Uterus (tissue), 4 donors: ENCODE measurements at places on chromosomes 2 and 18.

DNA sequence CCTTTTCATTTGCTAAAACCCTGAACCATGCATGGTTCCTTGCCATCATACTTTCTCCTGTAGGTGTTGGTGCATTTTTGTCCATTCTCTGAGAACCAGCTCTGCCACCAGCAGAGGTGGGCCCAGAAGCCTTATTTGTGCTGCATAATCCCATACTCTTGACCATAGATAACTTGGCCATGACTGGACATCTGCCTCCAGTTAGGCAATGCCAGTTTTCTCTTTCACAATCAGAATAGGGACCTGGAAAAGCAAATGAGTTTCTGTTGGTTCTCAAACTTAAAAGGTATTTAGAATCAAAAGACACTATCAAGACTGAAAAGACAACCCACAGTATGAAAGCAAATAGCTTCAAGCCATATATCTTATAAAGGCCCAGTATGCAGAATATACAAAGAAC lies 167.3 kb downstream of the MAIP1 start:
- no peaks in the 10 kb centered on the region for H3K4me1 ChIP-seq
- DNase-seq: no peak
- no peaks in the 10 kb centered on the region for H3K27me3 ChIP-seq
- no peak overlapping the region for H3K4me3 ChIP-seq

GRCh38 chr18:11871501-11871900 lies 20.3 kb downstream of the CHMP1B start:
- no peak overlapping the region for H3K27ac ChIP-seq
- no peak overlapping the region for H3K4me3 ChIP-seq
- no peaks in the 10 kb centered on the region for H3K36me3 ChIP-seq
- DNase-seq: no peak

- no peaks in the 10 kb centered on the region for H3K4me1 ChIP-seq
- DNase-seq: no peak
- H3K27ac ChIP-seq: no peak overlapping the region
- no peak overlapping the region for H3K4me3 ChIP-seq
- no peaks in the 10 kb centered on the region for H3K36me3 ChIP-seq
These were observed 68.3 kb downstream of the REV1 start for GRCh38 chr2:99421469-99421868.

- no peak overlapping the region for H3K27ac ChIP-seq
- no peak overlapping the region for H3K4me3 ChIP-seq
These were observed 180.5 kb downstream of the DIS3L2 start for GRCh38 chr2:232142049-232142448.

DNA sequence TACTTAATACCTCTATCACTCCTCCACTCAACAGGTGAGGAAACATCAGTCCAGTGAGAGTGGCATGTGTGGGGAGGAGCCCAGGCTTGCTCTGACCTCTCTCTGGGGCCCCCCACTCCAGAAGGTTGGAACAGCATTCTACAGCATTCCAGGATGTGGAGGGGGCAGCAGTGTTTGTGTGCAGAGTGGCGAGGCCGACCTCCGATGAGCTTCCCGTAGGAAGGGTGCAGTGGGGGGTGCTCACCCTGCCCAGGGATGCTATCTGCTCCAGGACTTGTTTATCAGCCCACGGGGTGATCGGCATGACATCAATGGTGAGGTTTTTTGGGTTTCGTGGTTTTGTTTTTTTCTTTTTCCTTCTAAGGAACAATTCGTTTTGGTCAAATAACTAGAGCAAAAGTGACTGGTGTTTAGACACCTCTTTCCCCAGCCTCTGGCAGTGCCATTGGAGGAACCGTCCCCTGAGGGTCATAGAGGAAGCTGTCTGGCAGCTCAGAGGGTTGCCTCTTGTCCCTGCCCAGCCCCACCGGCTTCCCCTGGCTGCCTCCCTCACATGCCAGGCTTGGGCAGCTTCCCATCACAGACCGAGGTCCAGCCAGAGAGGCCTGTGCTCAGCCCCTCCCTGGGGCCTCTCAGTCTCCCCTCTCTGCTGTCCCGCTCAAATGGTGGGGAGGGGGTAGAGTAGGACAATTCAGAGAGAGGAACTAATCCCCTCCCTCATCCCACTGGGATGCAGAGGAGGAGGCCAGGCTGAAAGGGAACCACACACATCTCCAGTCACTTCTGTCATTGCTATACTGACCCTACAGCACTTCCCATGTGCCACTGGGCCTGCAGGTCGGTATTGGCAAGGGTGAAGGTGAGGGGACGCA lies 96.5 kb downstream of the ZFP36L2 start:
- no peak overlapping the region for H3K4me3 ChIP-seq
- H3K27me3 ChIP-seq: no peaks in the 10 kb centered on the region
- H3K36me3 ChIP-seq: no peaks in the 10 kb centered on the region
- no peak for DNase-seq
